ENCODE measurements at places on chromosomes 7 and 10.

GRCh38 chr7:55557666-55558188 lies 14.6 kb downstream of the VOPP1 start:
- DNase-seq = no peak

DNA sequence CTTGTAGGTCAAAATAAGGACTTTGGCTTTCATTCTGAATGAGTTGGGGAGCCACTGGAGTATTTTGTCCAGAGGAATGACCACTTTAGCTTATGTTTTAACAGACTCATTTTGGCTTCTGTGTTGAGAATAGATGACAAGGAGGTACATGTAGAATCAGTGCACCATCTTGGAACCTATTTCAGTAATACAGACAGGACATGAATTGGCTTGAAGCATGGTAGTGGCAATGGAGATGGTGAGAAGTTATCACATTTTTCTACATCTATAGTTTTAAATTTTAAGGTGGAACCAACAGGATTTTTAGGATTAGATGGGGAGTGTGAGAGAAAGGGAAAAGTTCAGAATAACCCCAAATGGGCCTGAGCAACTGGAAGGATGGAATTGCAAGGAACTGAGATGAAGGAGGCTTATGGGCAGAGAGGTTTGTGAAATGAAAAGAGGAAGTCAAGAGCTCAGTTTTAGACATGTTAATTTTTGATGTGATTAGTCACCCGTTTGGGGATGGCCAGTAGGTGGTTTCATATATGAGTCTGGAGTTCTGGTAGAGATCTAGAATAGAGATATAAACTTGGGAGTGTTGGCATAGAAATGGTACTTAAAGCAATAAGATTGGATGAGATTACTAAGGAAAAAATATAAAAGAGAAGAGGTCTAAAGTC lies 89.2 kb upstream of the JAZF1 start:
- DNase-seq = no peak

DNA sequence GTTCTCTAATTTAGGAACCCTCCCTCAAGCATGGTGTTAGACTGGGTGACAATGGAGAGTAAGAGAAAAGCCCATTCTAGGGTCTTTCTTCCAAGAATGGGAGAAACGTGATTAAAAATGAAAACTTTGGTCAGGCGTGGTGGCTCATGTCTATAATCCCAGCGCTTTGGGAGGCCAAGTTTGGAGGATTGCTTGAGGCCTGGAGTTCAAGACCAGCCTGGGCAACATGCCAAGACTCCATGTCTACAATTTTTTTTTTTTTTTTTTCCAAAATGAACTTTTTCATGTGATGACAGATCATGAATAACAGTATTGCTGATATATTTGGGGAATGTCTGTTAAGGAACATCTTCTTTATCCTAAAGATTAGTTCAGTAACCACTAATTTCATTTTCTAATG lies 194.6 kb downstream of the MLLT10 start:
- DNase-seq = no peak

DNA sequence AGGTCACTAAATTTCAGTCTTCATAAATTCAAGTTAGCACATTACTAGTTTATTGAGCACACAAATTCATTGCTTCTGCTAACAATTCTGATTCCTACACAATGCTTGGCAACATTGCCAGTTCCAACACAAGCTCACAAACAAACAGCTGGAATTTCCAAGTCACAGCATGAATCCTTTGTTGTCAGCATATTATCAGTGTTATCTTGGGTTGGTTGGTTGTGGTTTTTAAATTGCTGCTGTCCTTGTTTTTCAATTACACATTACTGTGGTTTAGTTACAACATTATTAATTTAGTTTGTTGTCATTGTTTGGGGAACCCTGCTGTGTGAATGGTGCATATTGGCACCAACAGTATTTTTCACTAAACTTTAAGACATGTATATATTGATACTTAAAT lies 86.0 kb upstream of the ARID5B start:
- no peak for DNase-seq

DNA sequence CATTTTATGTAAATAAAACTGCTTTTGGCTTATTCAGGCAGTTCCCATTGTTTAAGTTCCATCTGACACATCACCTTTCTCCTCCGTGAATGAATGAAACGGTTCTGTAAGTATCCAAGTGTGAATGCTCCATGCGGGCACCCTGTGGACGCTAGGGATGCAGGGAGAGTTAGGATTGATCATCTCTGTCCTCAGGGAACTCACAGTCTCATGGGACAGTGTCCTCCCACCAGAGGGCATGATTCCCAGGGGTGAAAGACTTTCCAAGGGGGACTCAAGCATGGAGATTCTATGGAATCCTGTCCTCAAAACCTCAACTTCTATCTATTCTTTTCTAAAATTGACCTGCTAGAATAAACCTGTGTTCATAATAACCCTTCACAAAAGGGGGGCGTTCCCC lies 98.8 kb downstream of the HECW1 start:
- DNase-seq = no peak

DNA sequence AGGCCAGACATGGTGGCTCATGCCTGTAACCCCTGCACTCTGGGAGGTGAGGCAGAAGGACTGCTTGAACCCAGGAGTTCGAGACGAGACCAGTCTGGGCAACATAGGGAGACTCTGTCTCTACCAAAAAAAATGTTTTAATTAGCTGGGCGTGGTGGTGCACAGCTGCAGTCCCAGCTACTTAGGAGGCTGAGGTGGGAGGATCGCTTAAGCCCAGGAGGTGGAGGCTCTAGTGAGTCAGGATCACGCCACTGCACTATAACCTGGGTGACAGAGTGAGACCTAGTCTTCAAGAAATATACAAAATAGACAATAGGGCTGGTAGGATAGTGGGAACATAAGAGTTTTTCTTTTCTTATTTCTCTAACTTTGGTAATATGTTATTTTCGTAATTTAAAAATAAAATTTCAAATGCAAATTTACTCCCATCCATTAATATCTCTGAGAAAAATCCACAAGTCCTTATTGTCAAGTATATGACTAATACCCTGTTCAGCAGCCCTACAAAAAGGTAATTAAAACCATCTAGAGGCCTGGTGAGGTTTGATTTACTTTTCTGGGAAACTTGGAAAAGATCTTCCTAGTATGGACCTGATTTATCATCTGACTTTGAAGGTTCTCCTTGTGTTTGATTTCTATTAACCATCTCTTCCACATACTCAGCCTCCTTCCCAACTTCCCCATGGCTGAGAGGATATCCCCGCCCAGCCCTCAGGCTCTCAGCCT lies 50.0 kb downstream of the CREB3L2 start:
- DNase-seq = no peak

GRCh38 chr10:123284022-123284421 lies 129.8 kb downstream of the BUB3 start:
- DNase-seq = no peak

DNA sequence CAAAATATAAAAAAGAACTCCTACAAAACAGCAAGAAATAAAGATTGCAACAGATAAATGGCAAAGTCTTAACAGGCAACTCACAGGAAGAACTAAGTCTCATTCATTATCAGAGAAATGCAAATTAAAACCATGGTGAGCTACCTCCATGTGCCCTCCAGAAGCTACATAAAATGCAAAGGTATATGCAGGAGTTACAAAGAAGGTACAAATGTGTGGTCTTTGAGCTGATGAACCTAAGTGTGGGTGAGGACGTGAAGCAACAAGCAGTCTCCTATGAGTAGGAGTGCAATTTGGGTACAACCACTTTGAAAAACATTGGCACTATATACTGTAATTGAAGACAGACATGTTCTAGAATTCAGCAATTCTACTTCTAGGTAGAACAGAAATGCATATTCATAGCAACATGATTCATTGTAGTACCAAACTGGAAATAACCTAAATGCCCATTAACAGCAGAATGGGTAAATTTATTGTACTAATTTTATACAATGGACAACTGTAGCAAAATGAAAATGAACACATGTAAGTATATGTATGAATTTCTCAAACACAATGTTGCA lies 61.6 kb upstream of the KCNMA1 start:
- DNase-seq = no peak

- DNase-seq = no peak
Measured at GRCh38 chr10:29840516-29841276, 205.9 kb upstream of the SVIL start.

- no peak for DNase-seq
Measured at GRCh38 chr7:132537456-132538145, 38.7 kb downstream of the PLXNA4 start.

DNA sequence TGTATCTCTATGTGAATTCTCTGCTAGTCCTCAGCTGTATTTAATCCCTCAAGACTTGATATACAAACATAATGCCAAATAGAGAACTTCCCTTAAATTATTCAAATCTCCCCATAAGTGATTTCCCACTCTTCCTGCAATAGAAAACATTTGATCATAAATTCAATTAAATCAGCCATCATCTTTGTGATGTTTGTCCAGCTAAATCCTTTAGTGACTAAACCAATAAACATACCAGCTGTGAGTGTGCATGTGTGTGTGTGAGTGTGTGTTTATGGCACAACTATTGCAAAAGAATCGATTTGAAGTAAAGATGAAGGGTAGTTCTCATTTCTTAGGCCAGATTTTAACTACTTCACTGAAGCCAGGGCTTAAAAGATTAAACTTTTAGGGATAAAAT lies 175.5 kb upstream of the FZD1 start:
- DNase-seq = no peak

- DNase-seq = no peak
Measured at GRCh38 chr10:113565364-113565763, 12.5 kb downstream of the HABP2 start.

- DNase-seq = no peak
Measured at GRCh38 chr7:150335108-150335773, 6.2 kb downstream of the RARRES2 start.

DNA sequence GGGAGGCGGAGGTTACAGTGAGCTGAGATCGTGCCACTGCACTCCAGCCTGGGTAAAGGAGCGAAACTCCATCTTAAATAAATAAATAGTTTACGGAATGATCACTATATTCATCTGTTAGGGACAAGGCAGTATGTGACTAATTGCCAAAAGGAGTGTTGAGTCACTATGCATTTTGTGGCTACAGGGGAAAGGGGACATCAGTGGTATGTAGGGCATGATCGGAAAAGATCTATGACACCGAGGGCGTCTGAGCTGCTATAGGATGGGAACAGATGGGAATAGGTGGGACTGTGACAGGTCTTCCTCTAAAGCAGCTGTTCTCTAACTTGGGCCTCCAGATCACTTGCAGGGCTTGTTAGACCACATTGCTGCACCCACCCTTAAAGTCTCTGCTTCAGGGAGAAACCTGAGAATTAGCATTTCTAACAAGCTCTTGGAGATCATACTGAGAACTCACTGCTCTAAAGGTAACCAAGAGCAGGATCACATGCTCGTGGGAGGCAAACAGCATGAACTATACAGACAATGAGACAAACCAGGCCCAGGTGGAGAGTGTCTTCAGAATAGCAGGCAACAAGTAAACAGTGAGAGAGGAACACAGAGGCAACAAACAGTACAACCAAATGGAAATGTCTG lies 65.1 kb upstream of the ITGA8 start:
- DNase-seq = no peak

GRCh38 chr7:128021366-128021765 lies 9.9 kb downstream of the LRRC4 start:
- DNase-seq = no peak

- no peak for DNase-seq
Measured at GRCh38 chr7:32470871-32471270, 19.3 kb downstream of the LSM5 start.

DNA sequence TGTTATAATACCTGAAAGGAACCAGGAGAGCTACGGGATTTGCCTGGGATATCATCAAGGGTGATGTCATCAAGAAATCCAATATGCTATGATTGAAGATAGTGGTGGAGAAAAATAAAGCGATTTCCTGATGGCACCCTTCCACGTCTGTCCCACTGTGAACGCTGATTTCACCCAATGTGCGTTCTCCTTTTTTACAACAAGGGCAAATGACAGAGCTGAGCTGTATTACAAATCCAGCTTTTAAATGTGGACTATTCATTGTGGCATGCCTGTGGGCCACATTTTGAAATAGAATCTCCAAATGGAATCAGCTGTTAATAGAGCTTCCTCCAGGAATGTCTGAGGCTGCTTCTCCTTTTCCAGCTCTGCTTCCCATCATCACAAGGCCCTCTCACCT lies 23.3 kb downstream of the SLC13A4 start:
- DNase-seq = no peak

DNA sequence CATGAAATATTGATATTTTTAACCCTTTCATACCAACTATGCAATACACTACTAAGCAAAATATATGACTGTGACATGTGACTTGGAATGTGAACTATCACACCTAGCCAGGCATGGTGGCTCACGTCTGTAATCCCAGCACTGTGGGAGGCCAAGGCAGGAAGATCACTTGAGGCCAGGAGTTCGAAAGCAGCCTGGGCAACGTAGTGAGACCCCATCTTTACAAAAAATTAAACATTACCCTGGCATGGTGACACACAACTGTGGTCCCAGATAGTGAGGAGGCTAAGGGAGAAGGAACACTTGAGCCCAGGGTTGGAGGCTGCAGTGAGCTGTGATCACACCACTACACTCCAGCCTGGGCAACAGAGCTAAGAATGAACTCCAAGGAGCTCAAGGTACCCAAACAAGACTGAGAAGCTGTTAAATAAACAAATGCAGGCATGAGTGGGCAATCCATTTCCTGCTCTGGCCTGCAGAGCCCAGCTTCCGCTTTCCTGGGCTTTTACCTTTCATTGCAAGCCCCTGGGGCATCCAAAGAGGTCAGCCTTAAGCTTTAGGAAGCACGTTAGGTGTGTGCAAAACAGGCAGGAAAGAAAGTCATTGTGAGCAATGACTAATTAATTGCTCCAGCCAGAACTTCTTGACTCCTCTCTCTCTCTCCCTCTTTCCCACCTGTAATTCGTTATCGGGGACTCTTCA lies 162.1 kb upstream of the FOXK1 start:
- no peak for DNase-seq

- no peak for DNase-seq
Measured at GRCh38 chr7:17147409-17147808, 151.0 kb upstream of the AHR start.

DNA sequence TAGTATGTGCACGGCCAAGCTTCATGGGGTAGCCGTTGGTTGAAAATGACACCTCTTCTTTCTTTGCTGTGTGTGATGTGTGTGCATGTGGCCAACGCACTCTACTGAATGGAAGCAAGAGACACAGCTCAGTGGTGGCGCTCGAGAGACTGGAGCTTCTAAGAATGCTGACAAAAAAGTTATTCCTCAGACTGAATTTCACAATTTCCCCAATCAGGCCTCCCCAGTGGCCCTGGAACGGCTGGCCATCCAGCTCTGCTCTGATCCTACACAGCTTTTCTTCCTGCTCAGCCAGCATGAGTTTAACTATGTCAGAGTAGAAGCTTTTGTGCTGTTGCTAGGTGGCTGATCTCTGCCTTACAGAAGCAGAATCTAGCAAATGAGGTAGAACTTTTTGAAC lies 186.7 kb upstream of the PLXDC2 start:
- no peak for DNase-seq
